ENCODE measurements at places on chromosomes 4 and X. TPM values are rescaled to one million over a fixed set of nuclear protein-coding genes. Genes with fewer than 3 reads are reported as not detected.

The DSPP gene
- not detected for polyA plus RNA-seq

DNA sequence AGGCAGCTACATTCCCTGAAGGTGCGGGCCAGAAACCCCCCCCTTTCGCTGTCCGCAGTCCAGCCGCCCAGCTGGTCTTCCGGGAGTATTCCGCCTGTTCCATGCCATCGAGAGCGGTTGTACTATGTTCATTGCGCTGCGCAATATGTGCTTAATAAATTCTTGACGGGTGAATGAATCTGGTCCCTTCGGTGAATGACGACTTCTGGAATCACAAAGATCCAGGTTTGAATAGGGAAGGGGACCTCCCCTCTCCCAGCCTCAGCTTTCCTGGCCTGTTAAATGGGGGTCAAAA, 777 bp upstream of the TFE3 start:
- DNase-seq = no peak

DNA sequence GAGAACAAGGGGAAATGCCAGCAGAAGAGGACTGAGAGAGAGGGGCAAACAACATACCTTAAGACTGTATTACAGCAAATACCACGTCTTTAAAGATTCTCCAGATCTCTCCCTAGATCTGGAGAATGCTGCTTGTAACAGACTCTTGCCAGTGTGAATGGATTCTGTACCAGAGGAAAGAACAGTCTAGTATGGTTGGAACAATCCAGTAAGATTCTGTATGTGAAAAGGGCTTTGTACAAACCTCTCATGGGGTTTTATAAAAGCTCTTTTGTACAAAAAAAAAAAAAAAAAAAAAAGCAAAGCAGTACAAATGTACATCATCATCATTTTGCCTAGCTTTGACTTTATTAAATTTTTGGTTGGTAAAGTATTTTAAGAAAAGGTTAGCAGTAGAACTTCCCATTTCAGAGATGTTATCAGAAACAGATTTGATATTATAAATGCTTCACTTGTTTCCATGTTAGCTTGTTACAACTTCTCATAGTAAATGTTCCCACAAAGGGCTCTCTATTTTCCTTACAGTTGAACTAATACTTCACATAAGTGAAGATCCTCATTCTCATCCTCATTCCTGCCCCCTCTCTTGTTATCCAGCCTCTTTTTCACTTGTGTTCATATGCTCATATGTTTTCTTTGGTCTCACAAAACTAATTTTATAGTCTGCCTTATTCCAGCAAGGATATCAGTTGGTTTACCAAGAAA, 144.2 kb downstream of the EDA start:
- no peak for DNase-seq

GRCh38 chr4:58732973-58733372, 1622.8 kb upstream of the IGFBP7 start:
- DNase-seq = no peak

- no peak for DNase-seq
Observed at GRCh38 chr4:153497988-153498967, 32.1 kb downstream of the TMEM131L start.

Measured in heart right ventricle (tissue), 16 donors.